ENCODE measurements at places on chromosomes 4 and X.

DNA sequence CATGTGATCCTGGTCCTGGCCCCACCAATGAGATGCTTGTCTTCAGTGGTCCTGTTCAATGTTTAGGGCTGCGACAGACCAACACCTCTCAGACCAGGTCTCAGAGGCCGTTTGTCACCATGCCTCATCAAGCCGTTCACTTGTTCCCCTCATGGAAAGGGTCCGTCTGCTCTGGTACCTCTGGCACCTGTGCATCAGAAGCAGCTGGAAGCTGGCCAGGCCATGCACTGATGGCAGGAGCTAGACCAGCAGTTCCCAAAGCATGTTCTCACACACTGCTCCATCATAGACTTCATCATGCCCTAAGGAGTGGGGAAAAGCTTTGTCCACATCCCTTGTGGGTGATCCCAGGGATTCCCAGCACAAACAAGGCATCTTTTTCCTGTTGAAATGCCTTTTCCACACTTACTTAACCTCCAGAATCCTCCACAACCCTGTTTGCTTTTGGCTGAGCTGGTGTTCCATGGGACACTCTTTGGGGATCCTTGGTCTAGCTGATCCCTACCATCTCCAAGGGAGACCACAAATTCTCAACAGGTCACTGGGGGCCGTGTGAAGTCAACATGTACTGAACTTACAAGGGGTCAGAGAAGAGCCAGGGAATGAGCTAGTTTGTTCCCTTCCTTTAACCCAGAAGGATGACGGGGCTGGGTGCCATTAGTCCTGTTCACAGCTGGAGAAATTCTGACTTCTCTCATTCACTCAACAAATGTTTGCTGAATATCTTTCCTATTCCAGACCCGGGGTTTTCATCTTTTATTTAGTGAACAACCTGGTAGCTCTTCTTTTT is 21.8 kb downstream of the SH3TC1 start:
- DNase-seq, result no peak

GRCh38 chr4:8846046-8846720 is 25.5 kb downstream of the HMX1 start:
- DNase-seq, result no peak

DNA sequence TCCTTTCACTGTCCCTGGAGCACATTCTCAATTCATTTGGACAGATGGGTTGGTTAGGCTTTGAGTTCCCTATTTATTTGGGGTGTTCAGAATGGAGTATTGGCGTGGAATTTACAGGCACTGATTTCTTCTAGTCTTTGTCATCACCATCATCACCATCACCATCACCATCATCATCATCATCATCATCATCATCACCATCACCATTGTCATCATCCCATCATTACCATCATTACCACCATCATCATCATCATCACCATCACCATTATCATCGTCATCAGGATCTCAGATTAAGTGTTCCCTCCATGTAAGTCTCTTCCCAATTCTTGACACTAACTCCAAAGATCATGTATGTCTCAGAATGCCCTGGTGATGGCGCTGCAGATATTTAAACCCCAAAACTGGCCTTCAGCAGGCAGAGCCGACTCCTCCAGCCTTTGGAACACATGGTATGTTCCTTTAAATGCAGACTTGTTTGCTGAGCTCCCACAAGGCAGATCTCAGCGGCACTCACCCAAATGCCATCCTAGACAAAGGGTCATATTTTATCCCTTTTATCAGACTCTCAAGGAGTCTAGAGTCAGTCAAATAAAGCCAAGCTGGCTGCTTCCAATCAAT is 19.8 kb upstream of the FAM9A start:
- DNase-seq, result no peak

DNA sequence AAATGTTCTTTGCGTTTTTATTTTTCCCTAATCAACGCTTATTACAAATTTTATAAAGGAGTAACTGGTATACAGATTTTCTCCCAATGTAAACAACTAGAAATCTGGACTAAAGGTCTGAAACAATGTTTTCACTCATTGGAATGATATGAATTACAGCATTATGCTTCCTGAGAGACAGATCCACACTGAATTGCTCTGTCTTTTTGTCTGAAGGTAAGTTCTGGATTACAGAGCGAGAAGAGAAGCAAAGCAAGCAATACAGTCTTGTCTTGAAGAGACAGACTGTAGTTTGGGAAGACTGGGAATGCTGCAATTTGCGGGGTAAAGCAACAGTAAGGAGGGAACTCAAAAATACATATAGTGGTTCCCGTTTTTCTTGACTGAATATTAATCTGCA is 262.2 kb upstream of the PABPC4L start:
- DNase-seq, result no peak

GRCh38 chr4:181018472-181018871 is 1224.7 kb upstream of the TENM3 start:
- no peak for DNase-seq

DNA sequence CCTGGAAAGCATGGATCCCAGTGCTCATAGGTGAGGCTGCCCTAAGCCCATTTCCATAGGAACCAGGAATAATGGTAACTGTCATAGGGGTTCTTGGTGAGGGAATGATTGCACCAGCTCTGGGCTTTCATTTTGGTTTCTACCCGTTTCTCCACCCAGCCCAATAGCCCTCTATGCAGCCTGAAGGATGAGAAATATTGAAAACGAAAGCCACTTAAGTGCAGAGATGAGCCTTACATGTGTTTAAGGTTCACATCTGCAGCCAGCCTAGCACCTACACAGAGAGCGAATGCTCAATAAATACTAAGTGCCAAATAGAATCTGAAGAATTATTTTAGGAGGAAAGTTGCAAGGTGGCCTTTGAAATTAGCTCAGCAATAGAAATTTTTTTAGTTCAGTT is 60.4 kb downstream of the MCF2 start:
- DNase-seq, result no peak

- no peak for DNase-seq
Measured at GRCh38 chrX:134622813-134623185, 35.5 kb downstream of the PLAC1 start.

- DNase-seq, result no peak
Measured at GRCh38 chrX:21986596-21986995, 45.5 kb upstream of the PHEX start.

DNA sequence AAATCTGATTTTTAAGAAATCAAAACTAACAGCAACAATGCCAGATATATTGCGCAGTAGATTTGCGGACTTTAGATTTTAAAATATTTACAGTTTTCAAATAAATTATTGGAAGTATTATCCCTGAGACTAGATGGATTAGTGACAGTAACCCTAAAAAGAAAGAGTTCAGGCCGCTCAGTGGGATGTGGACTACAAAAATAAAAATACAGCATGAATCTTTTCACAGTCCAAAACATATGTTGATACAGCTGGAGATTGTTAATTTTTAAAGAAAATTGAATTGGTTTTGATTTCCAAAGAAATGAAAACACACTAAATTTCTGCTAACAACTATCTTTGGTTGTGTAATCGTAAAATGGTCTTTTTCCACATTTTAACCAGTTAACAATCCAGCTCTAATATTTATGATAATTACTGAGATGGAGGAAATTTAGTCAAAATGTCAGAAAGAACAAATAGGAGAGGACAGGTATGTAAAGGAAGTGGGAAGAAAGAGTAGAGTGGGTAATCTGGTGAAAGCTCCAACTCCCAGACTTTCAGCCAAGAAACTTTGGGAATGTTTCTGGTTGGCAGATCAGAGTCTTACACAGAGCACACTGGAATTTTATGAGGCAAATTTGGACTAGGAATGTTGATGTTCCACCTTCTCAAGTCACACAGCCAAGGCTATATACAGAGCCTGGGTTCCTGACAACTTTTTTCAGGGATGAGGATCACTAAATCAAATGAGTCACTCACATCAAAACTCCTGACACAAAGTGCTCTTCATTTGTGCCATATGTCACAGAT is 15.1 kb downstream of the C4orf36 start:
- no peak for DNase-seq

- no peak for DNase-seq
Measured at GRCh38 chr4:8724436-8725070, 132.0 kb downstream of the CPZ start.

DNA sequence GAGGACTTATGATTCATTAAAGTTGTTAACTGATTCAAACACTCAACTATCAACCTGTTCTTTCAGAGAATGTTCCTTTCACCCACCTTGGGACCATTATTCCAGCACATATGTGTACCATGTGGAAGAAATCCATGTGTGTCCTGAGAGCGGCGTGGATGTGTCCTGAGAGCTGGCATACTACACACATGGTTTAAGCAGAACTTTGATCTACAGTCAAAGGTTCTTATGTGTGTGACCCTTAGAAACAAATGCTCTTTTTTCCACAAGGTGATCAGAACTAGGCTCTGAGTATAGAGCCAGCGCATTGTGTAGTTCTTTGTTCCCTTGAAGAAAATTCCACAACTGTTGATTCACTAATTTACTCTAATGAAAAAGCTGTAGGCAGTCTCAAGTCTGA is 332.0 kb downstream of the NR3C2 start:
- DNase-seq, result no peak

GRCh38 chr4:115228851-115229250 is 115.4 kb upstream of the NDST4 start:
- no peak for DNase-seq

DNA sequence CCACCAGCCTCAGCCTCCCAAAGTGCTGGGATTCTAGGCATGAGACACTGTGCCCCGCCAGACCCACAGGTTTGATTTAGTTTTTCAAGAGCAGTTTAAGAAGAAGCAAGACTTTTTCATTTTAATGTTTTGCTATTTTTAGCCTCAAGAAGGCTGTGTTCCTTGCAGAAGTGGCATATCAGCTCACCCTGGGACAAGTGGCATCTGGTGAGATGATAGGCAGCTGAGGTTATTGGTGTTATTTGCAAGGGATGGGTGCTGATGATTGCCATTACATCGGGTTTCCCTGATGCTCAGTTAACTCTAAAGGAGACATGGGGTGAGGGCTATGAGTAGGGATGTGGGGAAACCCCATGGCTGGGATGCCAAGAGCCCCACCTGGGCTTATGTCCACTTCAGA is 120.4 kb downstream of the MXRA5 start:
- DNase-seq, result no peak

DNA sequence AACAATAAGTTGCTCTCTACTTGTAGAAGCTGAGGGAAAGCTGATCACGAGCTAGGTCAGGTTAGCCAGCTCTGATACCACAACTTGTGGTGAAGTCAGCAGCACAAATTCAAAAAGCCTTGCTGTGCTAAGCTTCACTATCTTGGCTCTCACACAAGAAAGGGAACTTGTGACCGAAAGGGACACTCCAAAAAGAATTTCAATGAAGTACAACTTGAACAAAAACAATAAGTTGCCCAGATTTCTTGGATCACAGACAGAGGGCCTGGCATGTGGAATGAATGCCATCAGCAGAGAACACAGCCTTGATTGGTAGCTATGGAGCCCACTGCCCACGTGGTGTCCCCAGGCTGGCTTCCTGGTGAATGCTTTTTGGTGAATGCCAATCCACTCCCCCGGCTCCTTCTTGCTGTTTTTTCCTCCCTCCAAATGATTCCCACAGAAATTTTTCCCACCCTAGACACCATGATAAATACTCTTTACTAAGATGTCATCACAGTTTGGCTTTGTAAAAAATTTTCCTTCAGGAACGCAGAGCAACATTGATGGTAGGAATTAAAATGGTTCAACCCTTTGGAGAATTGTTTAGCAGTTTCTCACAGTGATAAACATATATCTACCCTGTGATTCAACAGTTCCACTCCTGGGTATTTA is 82.6 kb downstream of the ANXA3 start:
- DNase-seq, result no peak

GRCh38 chr4:32551943-32552342 is 1831.8 kb downstream of the PCDH7 start:
- DNase-seq, result no peak

- DNase-seq, result no peak
Measured at GRCh38 chr4:186020793-186021407, 48.1 kb upstream of the TLR3 start.

GRCh38 chr4:64911846-64912245 is 502.6 kb upstream of the TECRL start:
- DNase-seq, result no peak

DNA sequence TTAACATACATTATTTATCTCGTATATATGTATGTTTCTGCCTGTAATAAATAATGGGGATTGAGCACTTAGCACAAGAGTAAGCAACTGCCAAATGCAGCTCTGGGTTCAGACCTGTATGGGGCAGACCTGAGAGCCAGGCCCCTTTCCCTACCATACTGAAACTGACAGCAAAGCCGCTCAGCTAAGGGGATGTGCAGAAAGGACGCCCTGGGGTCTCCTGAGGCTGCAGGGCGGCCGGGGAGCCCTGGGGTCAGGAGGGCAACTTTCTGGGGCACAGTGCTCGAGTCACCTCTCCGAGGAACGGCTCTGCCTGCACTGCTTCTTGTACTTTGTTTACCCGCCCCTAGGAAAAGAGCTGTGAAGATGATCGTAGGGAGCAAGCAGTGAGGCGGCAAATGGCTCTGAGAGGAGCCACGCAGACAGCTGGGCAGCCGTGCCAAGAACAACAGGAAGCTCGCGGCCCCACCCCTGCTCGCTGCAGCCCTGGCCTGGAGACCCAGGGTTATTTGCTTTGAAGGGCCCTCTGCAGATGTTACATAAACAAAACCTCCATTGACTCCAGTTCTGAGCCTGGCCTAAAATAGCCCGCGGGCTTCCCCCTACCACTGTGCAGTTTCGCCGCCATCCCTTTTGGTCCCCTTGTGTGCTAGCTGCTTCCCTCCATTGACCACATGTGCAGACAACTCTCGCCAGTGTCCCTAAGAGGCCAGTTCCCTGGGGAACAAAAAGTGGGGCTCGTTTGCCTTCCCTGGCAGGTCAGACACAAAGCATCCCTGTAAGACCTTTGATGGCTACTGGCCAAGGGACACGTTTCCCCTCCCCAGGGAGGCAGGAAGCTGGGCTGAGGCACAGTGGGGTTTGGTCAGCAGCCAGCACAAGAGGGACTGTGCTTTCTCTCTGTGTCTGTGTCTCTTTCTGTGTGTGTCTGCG is 111.3 kb upstream of the LNX1 start:
- DNase-seq, result peak; percentile 5

GRCh38 chrX:10166731-10167151 is 10.0 kb downstream of the CLCN4 start:
- no peak for DNase-seq

GRCh38 chr4:112060212-112060611 is 85.0 kb upstream of the FAM241A start:
- DNase-seq, result no peak

- no peak for DNase-seq
Measured at GRCh38 chr4:139675651-139676050, 10.0 kb downstream of the MGST2 start.

DNA sequence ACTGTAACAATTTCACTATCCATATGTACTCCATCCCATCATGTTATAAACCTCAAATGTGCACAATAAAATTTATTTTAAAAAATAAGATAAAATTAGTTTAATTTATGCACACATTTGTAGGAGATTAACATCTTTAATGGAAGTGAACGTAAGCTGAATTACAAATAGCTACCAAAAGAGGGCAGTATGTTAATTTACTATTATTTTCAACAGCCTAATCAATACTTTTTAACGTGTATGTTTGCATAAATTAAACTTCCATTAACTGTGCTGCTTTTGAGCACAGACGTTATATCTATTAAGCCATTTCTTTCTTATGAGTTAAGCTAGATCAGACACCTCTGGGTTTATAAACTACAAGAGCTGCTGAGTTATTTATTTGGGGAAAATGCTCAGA is 56.5 kb upstream of the PHKA2 start:
- DNase-seq, result no peak

GRCh38 chr4:17332478-17332877 is 179.4 kb downstream of the QDPR start:
- DNase-seq, result no peak
